ENCODE measurements at places on chromosomes 16 and 17. TPM values are rescaled to one million over a fixed set of nuclear protein-coding genes. Genes with fewer than 3 reads are reported as not detected.

C17orf100 gene
- 2.9 TPM for polyA plus RNA-seq

GRCh38 chr17:16584273-16584995 lies 15.4 kb upstream of the ZNF287 start:
- peak; percentile 74 for DNase-seq

DNA sequence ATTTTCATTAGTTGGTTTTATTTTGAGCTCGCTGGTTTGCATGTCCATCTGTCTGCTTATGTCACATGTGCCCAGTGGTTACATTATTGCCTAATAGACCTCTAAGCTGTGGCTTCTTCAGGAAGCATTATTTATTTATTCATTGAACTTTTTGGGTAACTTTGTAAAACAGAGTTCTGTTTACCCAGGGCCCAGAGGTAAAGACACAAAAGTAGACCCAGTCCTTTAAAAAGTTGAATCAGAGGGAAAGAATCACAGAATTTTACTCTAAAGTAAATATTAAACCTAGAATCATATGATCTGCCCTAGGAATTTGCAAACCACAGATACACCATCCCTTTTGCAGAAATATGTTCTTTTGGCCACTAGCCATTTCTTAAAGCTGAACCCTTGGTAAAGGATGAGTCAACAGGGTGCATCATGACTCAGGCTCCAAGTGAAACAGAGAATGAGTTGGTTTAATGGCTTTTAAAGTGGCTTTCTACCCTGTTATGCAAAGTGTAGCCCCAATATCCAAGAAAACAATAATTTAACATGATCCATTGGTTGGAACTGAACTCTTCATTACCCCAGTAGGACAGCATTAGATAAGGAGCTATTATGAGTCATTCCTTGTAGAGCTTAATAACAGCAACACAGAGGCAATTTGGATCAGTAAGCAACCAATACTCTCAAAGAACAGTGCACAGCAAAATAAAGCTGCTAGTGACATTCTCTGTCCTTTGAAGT lies 236.3 kb downstream of the KCNJ2 start:
- peak; percentile 97 for DNase-seq

GRCh38 chr16:53952215-53953208 lies 248.6 kb downstream of the FTO start:
- peak; percentile 52 for DNase-seq

NOS2 gene
- not detected for polyA plus RNA-seq

GGT6 gene
- polyA plus RNA-seq: not detected

GRCh38 chr17:66995944-66996343 lies 31.4 kb downstream of the CACNG4 start:
- DNase-seq: no peak

SSTR5 gene
- not detected for polyA plus RNA-seq

DNA sequence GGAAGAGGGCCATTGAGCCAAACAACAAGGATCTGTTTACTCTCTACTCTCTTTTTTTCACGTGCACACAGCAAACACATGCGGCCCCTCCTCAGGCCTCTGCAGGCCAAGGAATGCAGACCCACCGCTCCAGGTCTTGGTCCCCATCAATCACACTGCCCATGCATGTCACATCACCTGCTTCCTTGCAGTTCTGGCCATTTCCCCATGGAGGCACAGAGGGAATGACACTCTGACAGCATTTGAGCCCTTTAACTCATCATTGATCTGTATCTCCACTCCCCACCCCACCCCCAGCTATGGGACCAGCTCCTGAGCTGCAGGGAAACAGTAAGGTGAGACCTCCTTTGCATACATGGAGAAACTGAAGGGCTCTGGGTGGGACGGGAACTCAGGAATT lies 45.9 kb upstream of the MEIOC start:
- DNase-seq: no peak

TMEM92 gene
- polyA plus RNA-seq: 0.86 TPM

GRCh38 chr17:74758848-74759168 lies 10.4 kb downstream of the NHERF1 start:
- DNase-seq: peak; percentile 27

GRCh38 chr17:32443827-32444300 lies 446 bp upstream of the PSMD11 start:
- DNase-seq: no peak

DNA sequence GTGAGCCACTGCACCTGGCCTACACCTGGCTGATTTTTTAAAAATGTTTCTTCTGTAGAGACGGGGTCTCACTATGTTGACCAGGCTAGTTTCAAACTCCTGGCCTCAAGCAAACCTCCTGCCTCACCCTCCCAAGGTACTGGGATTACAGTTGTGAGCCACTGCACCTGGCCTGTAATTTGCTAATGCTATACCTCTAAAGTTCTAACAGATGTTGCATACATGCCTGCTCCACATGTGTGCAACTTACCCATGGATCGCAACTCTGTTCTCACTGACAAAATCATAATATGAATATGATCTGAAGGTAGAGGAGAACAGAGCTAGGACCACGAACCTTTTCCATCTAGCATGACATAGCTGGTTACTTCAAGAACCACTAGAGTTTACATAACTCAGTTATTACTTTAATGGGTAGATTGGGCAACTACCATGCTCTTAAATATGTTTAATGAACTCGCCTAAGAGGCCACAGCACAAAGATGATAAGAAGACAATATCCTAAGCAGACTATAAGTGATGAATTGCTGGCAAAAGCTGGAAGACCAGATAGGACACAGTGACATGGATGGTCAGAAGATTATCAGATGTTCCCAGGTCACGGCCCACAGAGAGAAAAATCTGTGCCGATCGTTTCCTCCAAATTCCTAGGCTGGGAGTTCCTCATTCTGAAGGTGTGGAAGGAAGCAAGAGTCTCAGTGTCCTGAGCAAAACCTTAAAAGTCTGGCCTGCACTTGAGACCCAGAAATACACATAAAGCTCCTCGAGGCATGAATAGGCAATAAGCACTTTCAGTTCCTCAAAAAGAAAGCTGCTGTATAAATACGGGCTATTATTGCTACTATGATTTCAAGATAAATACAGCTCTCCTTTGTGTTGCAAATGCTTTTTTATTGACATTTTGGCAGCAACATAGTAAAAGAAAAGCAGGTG lies 53.6 kb upstream of the ICAM2 start:
- no peak for DNase-seq

DNA sequence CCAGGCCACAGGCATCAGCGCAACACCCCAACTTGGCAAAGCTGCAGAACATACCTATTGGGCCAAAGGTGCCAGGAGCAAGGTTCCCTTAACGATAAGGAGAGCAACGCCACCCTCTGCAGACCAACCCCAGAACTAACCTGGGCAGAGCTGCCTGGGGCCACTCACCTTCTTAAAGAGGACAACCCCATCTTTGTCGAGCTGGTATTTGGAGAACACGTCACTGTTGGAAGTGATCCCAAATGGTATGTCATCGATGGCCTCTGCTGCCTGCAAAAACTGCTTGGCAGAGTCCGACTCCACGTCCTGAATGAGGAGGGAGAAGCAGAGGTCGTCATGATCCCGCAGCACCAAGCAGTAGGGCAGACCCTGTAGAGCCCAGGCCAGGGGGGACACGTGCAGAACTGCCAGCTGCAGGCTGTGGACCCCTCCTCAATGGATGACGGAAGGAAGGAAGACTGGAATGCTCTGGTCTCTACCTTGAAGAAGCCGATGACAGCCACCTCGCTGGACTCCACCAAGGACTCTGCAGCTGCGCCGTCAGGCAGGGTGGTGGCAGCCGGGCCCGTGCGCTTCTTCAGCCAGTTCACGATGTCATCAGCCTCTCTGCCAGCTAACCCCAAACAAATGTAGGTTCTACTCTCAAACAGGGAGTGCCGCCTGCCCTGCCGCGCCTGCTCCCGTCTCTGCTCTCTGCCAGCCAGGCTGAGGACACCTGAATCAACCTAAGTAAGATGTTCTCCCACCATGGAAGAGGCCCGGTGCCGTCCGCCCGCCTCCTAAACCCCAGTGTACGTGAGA lies 5.2 kb downstream of the P4HB start:
- no peak for DNase-seq

- no peak for DNase-seq
Measured at GRCh38 chr17:50134206-50135110, 4.5 kb upstream of the SAMD14 start.

NOG gene
- polyA plus RNA-seq: 13.1 TPM

DNA sequence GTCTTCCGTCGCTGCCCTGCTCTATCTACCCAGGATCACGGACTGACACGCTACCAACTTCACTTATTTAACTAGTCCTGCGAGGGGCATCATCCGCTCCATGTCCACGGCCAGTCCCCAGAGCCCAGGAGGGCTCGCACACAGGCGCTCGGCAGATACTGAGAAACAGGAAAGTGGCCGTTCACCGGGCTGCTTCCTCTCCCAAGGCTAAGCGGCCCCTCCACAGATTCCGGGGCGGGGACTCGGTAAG lies 388 bp downstream of the OXLD1 start:
- DNase-seq: peak; percentile 9

DNA sequence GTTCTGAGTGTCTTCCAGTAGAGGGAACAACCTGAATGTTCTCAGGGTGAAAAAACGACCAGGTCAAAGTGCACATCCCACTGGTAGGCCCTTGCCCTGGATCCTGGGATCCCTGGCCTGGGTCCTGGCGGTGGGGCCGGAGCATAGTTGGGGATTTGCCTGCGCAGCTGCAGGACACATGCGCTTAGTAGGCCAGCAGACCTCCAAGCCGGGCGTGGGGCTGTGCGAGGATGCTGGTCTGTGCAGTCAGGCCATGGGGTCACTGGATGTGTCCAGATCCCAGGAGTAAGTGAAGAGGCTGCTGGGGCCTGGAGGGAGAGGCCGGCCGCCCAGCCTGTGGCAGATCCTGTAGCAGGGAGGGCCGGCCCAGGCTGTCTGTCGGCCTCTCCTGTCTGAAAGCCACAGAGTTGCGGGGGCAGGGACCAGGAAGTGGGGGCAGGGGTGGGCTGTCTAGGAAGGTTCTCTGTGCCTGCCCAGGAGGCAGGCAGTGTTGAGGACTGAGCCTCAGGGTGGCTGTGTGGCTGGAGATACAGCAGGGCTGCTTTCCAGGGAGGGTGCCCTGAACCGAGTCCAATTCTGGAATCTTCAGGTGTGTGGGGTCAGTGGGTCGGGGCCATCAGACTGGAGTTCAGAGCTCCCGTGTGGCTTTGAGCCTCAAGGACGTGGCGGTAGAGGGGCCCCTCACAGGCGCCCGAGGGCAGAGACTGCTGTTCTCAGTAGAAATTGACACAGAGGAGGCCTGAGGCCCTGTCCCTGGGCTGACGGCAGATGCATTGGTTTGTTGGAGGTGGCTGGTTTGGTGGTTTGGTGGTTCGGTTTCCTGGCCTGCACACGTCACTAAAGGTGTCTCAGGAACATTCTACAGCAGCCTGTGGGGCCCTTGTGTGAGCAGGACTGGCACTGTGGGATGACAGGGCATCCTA lies 17.2 kb upstream of the NUDT16L1 start:
- no peak for DNase-seq

DNA sequence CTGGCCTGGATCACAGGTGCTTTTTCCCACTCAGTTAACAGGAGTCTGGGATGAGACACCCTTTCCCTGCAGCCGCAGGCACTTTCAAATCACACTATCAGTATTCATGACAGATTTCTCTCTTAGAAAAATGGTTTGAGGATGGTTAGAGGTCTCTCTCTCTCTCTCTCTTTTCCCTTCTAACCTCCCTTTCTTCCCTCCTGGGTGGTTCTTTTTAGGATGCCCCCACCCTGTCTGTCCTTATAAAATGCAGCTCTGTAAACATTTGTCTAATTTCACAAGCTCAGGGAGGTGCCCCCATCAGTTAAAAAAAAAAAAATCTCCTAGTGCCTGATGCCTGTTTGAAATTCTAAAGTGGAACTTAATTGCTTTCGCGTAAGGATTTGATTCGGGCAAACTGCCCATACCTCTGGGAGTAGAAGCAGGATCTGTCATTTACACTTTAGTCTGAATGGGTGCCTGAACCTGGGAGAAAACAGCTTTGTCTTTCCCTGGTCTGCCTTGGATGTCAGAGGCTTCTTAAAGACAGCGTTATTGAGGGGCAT lies 158.8 kb downstream of the CCDC182 start:
- no peak for DNase-seq

DNA sequence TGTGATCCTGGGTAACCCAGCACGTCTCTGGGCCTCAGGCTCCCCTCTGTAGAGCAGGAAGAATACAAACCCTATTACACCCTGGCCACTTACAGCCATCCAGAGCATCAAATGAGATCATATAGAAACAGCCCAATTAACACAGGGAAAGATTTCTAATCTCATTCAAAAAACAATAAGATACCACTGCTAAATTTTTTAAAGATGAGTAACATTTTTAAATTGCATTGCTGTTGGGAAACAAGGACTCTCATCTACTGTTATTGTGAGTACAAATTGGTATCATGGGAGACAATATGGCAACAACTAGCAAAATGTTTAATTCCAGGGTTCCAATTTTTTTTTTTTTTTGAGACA lies 41.1 kb downstream of the SRL start:
- peak; percentile 51 for DNase-seq

GRCh38 chr17:68087851-68088250 lies 52.3 kb downstream of the KPNA2 start:
- no peak for DNase-seq

GRCh38 chr17:17757391-17757791 lies 76.1 kb downstream of the RAI1 start:
- DNase-seq: no peak

SLC16A3 gene
- polyA plus RNA-seq: 181 TPM

- DNase-seq: no peak
Measured at GRCh38 chr16:47734987-47735594, 274.0 kb downstream of the PHKB start.

Measured in IMR-90 (cell line).